Thoracic aorta endothelial cell (primary cell): ENCODE measurements at places on chromosomes 2 and 18. TPM values are rescaled to one million over a fixed set of nuclear protein-coding genes. Genes with fewer than 3 reads are reported as not detected.

The AGXT gene
- not detected in 2 replicates for total RNA-seq

The RBM44 gene
- 0.66 and 2.0 TPM in 2 replicates for total RNA-seq

The CRYGD gene
- total RNA-seq: not detected in 2 replicates

The SNRNP27 gene
- 53.8 and 73.1 TPM in 2 replicates for total RNA-seq

The IL1F10 gene
- total RNA-seq: not detected in 2 replicates

The CHST10 gene
- total RNA-seq: 14.2 and 17.7 TPM in 2 replicates

The TMEM169 gene
- 0.07 and 0.13 TPM in 2 replicates for total RNA-seq

The PAIP2B gene
- total RNA-seq: 0.53 and 1.2 TPM in 2 replicates
